Chondrocyte (in vitro differentiated cells): ENCODE measurements at places on chromosomes 12 and 14. TPM values are rescaled to one million over a fixed set of nuclear protein-coding genes. Genes with fewer than 3 reads are reported as not detected.

DNA sequence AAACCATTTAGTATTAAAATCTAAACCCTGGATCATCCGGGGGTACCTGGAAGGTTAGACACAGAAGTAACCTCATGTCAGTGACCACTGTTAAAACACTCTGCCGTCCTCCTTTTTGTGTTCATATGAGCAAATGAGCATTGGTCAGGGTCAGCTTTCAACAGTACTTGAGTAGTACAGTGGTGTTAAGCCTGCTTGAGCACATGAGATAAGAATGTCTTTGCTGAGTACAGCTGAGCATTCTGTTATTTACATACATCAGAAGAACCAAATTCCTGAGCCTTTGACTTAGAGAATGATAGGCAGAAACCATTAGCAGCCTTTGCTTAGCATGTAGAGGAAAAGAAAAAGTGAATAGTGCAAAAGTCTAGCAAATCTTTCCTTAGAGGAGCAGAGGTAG lies 38.6 kb upstream of the LRTM2 start:
- DNase-seq = no peak

DNA sequence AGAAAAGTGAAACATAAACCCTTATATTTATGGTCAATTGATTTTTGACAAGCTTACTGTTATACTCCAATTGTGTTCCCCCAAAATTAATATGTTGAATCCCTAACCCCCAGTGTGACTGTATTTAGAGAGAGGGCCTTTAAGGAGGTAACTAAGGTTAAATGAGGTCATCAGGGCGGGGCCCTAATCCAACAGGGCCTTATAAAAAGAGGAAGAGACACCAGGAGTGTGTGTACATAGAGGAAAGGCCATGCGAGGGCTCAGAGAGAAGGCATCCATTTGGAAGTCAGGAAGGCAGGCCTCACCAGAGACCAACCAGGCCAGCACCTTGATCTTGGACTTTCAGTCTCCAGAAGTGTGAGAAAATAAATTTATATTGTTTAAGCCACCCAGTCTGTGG lies 6.5 kb upstream of the VTI1B start:
- DNase-seq = no peak

DNA sequence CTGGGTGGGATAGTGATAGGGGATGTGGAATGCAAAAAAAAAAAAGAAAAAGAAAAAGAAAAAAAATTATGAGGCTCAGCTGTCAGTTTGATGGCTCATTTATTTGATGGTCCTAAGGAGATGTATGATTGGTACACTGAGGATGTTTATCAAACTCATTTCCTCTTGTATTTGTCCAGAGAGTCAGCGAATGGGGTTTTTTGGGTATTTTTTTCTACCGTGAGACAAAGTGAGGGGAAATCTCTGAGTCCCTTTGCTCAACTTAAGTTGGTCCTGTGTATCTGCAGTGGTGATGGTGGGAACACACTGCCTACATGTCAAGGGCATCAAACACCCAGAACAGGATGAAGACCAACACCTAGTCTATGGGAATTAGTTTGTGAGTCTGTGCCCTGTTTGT lies 176.9 kb upstream of the HIF1A start:
- DNase-seq = no peak

The ANO4 gene
- total RNA-seq = 6.5 to 11.0 TPM (median 9.2 TPM) in 3 replicates

DNA sequence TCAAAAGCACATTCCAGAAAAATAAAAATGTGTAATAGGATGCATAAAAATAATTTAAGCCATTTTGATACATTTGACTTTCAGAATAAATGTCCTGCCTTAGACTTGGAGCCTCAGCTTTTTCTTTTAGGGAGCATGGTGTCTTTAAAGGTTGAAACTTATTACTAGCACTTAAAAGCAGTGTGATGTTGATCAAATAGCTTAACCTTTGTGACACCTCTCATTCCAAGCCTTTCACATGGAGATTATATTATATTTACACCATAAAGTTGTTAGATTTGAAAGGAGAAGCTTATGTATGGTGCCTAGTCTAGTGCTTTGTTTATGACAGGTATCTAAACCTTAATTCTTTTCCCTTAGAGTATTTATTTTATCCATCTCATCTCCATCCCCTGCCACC lies 61.9 kb downstream of the KTN1 start:
- DNase-seq = no peak

The KRT79 gene
- 0.10 to 0.31 TPM (median 0.19 TPM) in 3 replicates for total RNA-seq

DNA sequence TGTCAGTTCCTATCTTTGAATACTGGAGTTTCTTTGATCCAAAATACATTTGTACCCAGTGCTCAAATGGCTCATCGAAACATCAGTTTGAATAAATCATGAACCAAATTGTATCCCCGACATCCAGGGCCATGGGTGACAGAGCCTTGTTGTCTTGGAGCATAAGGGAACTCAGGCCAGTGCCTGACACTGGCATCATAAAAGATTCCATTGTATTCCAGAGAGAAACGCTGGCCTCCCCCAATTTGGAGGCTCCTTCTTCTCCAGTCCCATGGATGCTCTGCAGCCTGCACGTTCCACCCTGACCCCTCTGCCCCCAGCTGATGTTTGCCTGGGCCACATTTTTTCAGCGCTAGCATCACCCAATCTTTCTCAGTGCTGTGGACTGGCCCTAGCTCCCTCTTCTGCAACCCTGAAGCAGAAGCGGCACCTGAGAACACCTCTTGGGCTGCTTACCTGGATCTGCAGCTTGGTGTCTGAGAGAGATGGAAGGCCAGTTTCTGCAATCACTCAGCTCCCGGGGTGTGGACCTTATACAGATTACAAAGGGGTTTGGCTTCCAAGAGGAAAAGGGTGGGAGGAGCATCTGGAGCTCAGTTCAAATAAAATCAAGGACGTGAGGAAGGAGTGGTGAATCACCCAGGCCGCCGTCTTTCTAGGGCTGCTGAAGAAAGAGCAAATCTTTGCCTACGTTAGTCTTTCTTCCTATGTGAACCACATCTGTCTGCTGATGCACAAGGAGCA lies at the start of gene RNASE1:
Gene RNASE1 (minus strand): TSS at position 504 of the 744 bp plus-strand sequence. CDS start 776 bp downstream, outside the sequence.
- DNase-seq = no peak

- DNase-seq = no peak
Observed at GRCh38 chr12:9735601-9736000, 2.7 kb upstream of the CLECL1 start.

GRCh38 chr14:103491691-103492090 lies 30.9 kb downstream of the CKB start:
- no peak for DNase-seq

- DNase-seq = peak; percentile 93
Observed at GRCh38 chr14:39432619-39433451, 602 bp upstream of the FBXO33 start.

DNA sequence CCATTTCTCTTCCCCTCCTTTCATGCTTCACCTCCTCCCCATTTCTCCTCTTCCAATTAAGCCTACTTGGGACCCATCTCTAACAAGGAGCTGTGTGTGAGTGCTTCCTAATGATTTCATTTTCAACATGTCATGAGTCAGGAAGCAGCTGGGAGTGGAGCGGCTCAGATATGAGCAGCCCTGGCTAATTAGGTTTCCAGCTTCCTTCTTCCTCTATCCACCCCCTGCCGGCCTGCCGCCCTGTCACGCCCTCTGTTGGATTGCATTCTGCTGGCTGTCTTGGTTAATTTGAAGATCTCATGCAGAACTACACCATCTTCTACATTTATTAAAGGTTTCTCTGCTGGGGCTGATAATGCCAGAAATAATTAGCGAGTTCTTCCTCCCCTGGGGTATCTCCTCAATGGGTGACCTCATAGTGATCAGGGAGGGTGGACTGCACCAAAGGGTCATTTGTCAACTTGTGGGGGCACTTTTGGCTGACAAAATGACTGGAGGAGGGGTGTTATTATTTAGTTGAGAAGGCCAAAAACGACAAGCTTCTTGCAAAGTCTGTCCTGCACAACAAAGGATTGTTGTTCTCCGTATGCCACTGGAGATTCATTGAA lies 300.9 kb upstream of the SRRM4 start:
- no peak for DNase-seq

GRCh38 chr12:34349673-34349961 lies 327.3 kb downstream of the ALG10 start:
- no peak for DNase-seq

GRCh38 chr12:94218233-94218632 lies 69.9 kb downstream of the PLXNC1 start:
- no peak for DNase-seq

- DNase-seq = no peak
Observed at GRCh38 chr12:121872546-121873215, 14.0 kb upstream of the HPD start.

DNA sequence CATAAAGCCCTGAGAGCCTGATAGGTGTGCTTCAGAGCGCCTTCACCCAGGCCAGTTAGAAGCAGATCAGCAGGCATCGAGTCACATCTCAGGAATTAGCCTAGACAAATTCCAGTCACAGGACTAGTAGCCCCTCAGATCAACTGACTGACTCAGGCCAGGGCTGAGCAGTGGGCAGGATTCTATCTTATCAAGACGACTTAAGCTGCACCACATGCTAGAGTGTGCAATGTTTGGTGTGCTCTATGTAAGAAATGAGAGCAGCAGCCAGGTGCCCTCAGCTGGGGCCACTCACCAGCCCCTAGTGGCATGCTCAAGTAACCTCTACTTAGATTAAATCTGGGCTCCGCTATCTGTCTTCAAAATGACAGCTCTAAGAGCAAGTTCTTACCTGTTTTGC lies 19.7 kb upstream of the NGB start:
- DNase-seq = no peak

The CFAP54 gene
- 0.15 to 1.1 TPM (median 0.44 TPM) in 3 replicates for total RNA-seq

DNA sequence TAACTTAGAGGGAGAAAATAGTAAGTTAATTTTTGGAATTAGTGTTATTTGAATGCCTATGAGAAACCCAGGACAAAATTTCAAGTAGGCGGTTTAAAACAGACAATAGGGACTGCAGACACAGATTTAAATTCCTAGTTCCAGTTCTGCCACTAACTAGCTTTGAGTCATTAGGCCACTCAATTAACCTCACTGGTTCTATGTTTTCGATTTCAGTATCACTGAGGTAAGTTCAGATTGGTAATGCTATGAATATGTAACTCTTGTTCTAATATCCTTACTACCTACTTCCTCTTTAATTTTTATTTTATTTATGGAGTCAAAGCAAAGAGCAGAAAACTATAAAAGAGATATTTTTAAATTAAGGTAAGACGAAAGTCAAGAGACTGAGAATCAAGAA lies 52.6 kb downstream of the GALC start:
- no peak for DNase-seq

The LRRC74A gene
- not detected in 3 replicates for total RNA-seq

The KERA gene
- total RNA-seq = not detected in 3 replicates

- DNase-seq = no peak
Observed at GRCh38 chr12:62123721-62124203, 136.4 kb upstream of the USP15 start.

DNA sequence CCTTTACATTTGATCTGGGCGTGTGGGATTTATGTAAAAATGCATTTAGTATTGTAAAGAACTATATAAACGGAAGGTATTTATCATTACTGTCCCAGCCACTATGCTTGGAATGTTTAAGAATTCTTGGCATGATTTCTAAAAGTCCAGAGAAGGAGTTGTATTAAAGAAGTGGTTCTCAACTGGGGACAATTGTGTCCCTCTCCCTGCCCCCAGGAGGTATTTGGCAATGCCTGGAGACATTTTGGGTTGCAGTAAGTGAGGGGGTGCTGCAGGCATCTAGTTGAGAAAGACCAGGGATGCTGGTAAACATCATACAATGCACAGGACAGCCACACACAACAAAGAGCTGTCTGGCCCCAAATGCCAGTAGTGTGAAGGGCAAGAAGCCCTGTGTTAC lies 7.2 kb downstream of the SLC38A1 start:
- no peak for DNase-seq

- DNase-seq = no peak
Observed at GRCh38 chr12:117367006-117367638, 5.7 kb upstream of the NOS1 start.

The CARMIL3 gene
- 0.34 to 0.60 TPM (median 0.54 TPM) in 3 replicates for total RNA-seq

GRCh38 chr12:77163074-77164038 lies 98.0 kb upstream of the E2F7 start:
- no peak for DNase-seq

- no peak for DNase-seq
Observed at GRCh38 chr12:56629459-56630179, 507 bp downstream of the BAZ2A start.

The GALNT16 gene
- 28.1 to 36.7 TPM (median 34.4 TPM) in 3 replicates for total RNA-seq

DNA sequence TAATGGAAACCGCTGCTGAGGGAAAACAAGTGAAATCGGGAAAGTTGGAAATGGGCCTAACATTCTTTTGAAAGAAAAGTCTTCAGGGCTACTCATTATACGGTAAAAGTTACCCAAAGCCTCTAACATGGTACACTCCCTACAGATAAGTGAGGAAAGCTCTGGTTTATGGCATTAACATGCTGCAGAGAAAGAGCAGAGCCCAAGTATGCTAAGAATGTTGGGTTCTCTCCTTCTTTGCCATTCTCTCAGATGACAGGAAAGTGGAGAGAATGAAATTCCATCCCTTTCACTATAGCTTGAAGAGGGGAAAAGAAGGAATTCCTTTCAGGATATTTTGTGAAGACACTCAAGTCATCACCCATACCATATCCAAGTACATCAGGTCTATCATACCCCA lies 348.0 kb downstream of the SEC23A start:
- no peak for DNase-seq

GRCh38 chr14:68365228-68365627 lies 427.6 kb downstream of the ZFP36L1 start:
- DNase-seq = no peak

GRCh38 chr12:117328556-117329100 lies 32.8 kb downstream of the NOS1 start:
- DNase-seq = no peak

The KRT85 gene
- not detected in 3 replicates for total RNA-seq

DNA sequence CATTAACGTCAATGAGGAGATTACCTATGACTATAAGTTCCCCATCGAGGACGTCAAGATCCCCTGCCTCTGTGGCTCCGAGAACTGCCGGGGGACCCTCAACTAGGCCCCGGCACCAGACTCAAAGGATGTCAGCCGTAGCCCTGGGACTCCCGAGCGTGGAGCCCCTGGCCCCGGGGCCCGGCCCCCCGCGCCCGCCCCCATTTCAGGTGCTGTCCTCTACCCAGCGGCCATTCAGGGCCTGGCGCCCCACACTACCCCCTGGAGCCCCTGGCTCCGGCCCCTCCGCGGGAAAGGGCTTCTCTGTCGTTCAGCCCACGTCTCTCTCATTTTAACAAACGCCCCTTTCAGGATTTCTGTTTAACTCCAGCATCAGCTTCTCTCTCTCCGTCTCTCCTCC lies 26.3 kb downstream of the SETD1B start:
- DNase-seq = no peak

DNA sequence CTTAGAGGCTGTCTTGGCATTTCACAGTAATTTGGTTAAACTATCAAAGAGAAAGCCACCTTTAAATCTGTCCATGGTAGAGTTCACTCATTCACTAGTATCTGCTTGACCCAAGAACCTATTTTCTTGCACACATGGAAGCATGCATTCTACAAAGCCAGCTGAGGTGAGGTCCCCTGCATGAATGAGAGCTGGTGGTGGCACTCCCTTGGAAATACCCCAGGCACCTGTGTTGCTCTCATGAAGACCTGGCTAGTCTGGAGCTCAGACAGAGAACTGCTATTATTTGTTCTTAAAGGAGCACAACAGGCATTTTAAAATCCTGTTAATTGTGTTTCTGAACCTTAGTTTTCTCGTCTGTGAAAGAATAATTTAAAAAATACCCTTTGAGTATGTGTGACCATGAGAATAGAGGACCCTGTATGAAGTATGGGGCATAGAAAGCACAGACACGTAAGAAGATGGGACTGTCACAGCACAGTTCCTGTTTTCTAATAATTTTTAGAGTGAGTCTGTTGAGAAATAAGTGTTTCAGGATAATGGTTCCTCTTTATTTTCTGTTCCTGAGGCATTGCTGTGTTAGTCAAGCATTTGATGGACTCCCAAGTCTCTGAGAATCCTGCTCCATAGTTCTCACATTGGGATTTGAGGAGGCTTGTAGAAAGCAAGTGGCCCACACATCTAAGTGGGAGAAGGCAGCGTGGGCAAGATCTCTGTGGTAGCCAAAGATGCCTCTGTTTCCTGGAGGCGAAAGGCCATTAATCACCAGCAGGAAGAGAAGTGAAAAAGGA lies 10.9 kb downstream of the RGS6 start:
- DNase-seq = no peak

The C14orf132 gene
- 33.0 to 99.3 TPM (median 33.2 TPM) in 3 replicates for total RNA-seq
